ENCODE measurements at places on chromosomes 16 and 17.

- no peak for DNase-seq
These were observed 80.9 kb downstream of the DNAH17 start for GRCh38 chr17:78496311-78496710.

- no peak for DNase-seq
These were observed 936 bp downstream of the EMC6 start for GRCh38 chr17:3669548-3669947.

DNA sequence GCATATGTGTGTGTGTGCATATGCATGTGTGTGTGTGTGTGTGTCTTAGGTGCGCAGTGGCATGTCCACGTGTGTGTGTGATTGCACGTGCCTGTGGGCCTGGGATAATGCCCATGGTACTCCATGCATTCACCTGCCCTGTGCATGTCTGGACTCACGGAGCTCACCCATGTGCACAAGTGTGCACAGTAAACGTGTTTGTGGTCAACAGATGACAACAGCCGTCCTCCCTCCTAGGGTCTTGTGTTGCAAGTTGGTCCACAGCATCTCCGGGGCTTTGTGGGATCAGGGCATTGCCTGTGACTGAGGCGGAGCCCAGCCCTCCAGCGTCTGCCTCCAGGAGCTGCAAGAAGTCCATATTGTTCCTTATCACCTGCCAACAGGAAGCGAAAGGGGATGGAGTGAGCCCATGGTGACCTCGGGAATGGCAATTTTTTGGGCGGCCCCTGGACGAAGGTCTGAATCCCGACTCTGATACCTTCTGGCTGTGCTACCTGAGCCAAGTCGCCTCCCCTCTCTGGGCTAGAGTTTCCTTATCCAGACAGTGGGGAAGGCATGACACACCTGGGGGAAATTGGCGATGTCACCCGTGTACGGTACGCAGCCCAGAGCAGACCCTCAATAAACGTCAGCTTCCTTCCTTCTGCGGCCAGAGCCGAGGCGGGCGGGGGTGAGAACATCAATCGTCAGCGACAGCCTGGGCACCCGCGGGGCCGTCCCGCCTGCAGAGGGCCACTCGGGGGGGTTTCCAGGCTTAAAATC is 47.6 kb downstream of the IL21R start:
- no peak for DNase-seq

DNA sequence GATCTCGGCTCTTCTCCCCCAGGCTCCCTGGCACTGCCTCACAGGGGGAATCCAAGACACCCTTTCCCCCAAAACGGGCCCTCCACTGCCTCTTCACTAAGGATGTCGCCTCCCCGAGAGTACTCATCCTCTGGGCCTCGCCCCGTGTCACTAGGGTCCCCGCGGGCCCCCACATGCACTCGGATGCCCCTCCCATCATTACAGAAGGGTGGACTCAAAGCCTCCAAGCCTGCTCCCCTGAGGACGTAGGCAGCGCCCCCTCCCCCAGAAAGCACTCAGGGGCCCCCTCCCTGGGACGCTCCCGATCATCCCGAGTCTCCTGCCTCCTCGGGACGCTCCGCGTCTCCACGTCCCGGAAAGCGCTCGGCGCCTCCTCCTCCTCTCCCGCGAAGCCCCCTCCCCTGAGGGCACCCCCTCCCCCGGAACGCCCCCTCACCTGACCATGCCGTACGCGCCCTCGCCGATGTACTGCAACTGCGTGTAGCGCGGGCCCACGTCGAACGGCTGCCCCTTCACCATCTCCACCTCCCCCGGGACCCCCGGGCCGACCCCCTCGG is 338 bp downstream of the MAPK3 start:
- DNase-seq = peak; percentile 13

DNA sequence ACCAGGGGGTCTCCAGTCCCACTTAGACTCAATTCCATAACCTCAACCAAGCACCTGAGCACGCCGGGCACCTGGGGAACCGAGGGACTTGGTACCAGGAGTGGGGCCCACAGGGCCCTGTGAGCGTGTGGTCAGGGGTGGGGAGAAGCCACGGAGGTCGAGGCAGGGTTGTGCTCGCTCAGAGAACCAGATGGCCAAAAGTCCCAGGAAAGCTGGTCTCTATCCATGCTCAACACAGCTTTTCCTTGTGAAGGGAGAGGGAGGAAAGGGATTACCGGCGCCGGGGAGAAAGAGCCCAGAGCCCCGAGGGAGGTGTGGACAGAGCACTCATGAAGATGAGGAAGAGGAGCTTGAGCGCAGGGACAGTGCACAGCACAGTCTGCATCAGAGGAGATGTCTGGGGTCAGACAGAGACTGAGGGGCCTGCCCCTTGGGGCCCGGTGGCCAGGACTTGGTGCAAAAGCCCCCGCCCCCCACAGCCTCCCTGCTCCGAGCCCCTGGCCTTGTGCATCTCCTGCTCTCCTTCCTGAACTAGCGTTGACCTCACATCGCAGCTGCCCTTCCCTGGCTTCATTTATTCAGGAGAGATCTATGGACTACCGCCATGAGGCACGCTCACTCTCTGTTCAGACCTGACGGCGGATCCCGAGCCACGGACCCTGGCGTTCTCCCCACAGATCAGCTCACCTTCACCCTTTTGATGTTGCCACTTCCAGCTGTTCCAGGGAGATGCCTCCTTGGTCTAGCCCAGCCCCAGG is 355.4 kb upstream of the TNRC6C start:
- DNase-seq = no peak
